ENCODE measurements at places on chromosomes 7 and 10.

- no peaks in the 10 kb centered on the region for H3K36me3 ChIP-seq
- no peak overlapping the region for H3K27ac ChIP-seq
- DNase-seq, result no peak
- peaks cover 6% of the 10 kb centered on the region for H3K4me1 ChIP-seq
Measured at GRCh38 chr7:13050703-13051102, 363.3 kb downstream of the ARL4A start.

DNA sequence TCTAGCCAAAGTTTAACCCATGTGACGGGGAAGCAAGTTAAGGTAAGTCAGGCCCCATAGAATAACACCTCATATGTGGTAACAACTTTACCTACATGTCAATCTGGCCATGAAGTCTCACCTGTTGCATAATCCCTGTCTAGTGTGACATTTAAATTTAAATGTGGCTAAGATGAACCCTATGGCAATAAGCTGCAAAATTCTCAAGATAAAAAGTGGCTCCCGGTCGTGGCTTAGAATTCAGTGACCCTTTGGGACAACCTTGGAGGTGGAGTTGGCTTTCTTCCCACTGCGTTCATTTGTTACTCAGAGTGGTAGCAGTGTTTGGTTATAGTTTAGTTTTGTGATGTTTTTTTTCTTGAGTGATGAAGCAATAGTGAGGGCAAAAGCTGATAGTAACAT lies 90.6 kb downstream of the ARID5B start:
- no peak overlapping the region for H3K4me3 ChIP-seq
- H3K4me1 ChIP-seq, result no peaks in the 10 kb centered on the region
- no peak for DNase-seq
- no peak overlapping the region for H3K27ac ChIP-seq

GRCh38 chr7:47884675-47885074 lies 63.6 kb downstream of the PKD1L1 start:
- peaks cover 3% of the 10 kb centered on the region for H3K27me3 ChIP-seq
- H3K4me3 ChIP-seq, result no peak overlapping the region
- H3K27ac ChIP-seq, result no peak overlapping the region
- no peak for DNase-seq
- no peaks in the 10 kb centered on the region for H3K36me3 ChIP-seq
- H3K4me1 ChIP-seq, result no peaks in the 10 kb centered on the region

DNA sequence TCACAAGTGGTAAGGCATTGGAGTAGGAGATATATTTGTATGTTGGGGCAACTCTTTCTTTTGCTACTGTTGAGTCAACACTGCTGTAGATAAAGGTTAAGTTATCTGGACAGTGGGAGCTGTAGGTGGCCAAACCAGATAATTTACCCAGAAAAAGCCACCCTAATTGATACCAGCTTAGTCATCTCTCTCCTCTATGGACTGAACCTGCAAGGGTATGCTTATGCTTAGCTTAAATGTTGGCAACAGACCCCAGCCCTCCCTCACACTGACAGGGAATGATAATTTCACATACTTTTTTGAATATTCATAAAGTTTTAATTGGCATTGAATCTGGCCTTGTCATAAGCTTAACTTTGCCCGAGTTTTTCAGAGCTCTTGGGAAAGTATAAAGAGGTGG lies 66.3 kb downstream of the CREB5 start:
- H3K4me1 ChIP-seq, result peaks cover 29% of the 10 kb centered on the region
- DNase-seq, result no peak
- H3K27ac ChIP-seq, result no peak overlapping the region
- peaks cover 3% of the 10 kb centered on the region for H3K27me3 ChIP-seq
- no peaks in the 10 kb centered on the region for H3K36me3 ChIP-seq
